Activated CD8-positive, alpha-beta T cell treated with anti-CD3 and anti-CD28 coated beads for 36 hours (primary cell): ENCODE measurements at places on chromosomes 1 and 21. TPM values are rescaled to one million over a fixed set of nuclear protein-coding genes. Genes with fewer than 3 reads are reported as not detected.

- no peaks in the 10 kb centered on the region for H3K27me3 ChIP-seq
- no peak overlapping the region for H3K4me3 ChIP-seq
- peak; percentile 87 for DNase-seq
- peak overlapping the region; percentile 40 for H3K27ac ChIP-seq
These were observed 50.1 kb downstream of the TIAM1 start for GRCh38 chr21:31293986-31294385.

GRCh38 chr1:183942933-183943693, 94.4 kb downstream of the COLGALT2 start:
- no peak overlapping the region for H3K4me3 ChIP-seq
- H3K27me3 ChIP-seq = no peaks in the 10 kb centered on the region
- H3K36me3 ChIP-seq = no peaks in the 10 kb centered on the region

DNA sequence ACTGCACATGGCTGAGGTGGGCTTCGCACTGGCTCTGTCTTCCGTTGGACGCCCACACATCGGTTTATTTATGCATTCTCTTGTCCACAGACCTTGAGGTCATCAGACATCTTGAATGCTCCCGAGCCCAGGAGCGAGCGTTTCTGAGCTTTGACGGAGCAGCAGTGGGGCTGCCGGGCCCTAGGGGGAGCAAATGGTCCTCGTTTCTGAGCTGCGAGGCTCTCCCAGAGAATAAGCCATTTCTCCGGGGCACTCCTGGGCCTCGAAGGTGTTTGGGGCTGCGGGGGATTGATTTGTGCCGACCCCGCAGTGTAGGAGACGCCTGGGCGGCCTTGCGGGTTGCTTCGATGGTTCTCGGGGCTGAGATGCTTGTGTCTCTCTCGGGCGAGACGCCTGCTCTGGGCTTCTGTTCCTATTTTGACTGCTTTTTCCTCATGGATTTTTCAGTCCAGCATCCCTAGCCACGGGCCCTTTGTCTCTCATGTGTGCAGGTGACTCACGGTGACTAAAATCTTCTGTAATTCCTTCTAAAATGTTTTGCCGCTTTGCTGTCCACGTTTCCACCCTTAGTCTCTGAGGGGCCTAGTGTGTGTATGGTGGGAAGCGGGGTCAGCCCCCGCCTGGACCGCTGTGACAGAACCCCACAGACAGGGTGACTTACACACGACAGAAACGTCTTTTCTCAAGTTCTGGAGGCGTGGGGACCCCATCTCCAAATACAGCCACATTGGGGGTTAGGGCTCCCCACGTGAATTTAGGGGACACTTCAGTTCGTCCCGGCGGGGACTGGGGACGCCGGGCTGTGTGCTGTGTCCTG, 62.1 kb downstream of the FAAP20 start:
- H3K27ac ChIP-seq = peak overlapping the region; percentile 80
- DNase-seq = peak; percentile 49
- H3K36me3 ChIP-seq = no peaks in the 10 kb centered on the region
- H3K4me1 ChIP-seq = peaks cover 17% of the 10 kb centered on the region
- H3K27me3 ChIP-seq = no peaks in the 10 kb centered on the region

DNA sequence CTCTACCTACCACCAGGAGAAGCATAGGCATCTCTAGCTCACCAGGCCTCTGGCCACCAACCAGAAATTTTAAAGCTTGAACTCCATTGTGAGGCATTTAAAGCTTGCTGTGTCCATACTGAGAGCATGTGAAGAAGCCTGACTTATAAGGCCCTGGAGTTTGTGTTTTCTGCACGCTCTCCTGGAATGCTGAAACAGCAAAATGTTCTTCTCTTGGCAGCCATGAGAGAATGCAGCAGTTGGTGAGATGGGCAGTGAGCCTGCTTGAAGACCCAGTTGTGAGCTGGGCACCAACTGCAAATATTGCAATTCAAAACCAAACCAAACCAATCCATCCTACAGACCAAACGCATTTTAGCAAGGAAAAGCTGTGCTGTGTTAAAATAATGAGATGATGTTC, 170.0 kb upstream of the IVNS1ABP start:
- no peaks in the 10 kb centered on the region for H3K36me3 ChIP-seq
- no peak overlapping the region for H3K27ac ChIP-seq
- no peak for DNase-seq

DNA sequence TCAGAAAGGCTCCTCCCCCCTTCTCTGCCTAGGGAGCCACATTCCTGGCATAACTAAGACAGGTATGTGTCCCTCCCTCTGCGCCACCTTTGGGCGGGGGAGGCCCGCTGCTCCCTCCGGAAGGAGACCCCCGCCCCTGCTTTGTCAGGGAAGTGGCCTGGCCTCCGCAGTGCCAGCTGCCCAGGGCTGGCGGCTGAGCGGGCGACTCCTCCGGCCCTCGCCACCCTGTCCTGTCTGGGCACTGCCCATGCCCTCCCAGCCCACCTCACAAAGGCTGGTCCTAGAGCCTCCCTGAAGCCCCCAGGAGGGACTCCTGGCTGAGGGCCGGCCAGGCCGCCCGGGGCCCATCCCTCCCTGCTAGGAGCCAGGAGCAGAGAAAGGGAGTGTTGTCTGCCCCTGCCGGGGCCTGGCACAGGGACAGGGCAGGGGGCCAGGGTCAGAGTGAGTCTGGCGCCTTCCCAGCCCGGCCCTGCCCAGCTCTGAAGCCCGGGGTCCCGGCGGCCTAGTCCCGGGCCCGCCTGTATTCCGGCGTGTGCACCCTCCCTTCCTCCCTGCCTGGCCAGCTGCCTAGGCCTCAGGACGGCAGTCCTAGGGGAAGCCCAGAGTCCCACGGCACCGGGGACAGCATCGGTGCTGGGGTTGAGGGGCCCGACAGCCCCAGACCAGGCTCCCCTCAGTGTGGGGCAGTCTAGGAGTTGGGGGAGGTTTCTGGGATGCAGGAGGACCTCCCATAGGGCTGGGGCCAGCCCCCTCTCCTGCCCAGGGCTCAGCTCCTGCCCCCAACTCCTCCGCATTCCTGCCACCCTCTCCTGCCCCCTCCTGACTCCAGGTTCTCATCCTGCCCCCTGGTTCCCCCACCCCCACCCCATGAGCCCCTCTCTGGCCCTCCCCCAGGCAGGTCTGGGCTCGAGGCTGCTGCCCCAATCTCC, 5.1 kb downstream of the AGRN start:
- H3K4me3 ChIP-seq = no peak overlapping the region
- DNase-seq = no peak
- no peak overlapping the region for H3K27ac ChIP-seq
- peaks cover 2% of the 10 kb centered on the region for H3K4me1 ChIP-seq
- H3K27me3 ChIP-seq = no peaks in the 10 kb centered on the region
- H3K36me3 ChIP-seq = no peaks in the 10 kb centered on the region

DNA sequence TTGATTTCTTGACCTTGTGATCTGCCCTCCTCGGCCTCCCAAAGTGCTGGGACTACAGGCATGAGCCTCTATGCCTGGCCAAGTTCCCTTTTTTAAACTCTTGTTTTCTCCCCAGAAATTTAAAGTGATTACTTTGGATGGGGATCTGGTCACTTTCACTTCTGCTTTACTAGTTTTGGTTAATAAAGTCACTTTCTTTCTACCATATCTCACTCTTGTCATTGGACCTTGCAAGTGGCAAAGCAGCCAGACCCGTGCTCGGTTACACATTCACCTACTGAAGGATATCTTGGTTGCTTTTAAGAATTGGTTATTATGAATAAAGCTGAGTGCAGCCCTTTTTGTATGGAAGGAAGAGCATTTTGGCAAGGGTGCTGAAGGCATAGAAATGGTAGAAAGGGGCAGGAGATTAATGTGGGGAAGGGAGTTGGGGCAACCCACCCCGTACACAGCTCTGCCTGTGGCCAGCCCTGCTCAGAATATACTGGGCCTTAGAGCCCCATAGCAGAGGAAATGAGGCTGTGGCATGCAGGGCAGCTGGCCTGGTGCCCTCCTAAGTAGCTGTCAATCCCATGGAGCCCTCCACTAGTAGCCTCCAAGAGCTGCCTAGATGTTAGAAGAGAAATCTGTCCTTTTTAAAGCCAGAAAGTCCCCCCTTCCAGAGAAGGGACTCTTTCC, 40.7 kb downstream of the CD2 start:
- no peak for DNase-seq
- no peak overlapping the region for H3K4me3 ChIP-seq
- peak overlapping the region; percentile 11 for H3K27ac ChIP-seq
- peaks cover 49% of the 10 kb centered on the region for H3K36me3 ChIP-seq
- H3K27me3 ChIP-seq = no peaks in the 10 kb centered on the region

DNA sequence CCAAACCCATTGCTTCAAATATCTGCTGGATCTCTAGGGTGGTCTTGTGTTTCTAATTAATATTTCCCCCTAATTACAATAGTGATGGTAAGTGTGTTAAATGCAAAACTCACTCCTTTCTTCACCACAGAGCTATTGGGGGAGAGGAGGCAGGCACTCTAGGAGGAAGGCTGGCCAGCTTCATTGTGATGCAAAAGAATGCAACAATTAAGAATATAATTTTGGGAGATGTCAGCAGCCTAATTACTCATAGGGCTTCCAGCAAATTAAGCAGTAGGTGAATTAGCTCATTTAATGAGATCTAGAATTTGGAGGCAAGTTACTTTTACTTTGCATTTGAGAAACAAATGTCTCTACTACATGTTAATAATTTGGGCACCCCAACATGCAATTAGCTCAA, 560.4 kb upstream of the DAB1 start:
- no peak overlapping the region for H3K4me3 ChIP-seq
- H3K27ac ChIP-seq = no peak overlapping the region
- DNase-seq = no peak
- H3K36me3 ChIP-seq = no peaks in the 10 kb centered on the region

- H3K4me3 ChIP-seq = no peak overlapping the region
- peaks cover 19% of the 10 kb centered on the region for H3K27me3 ChIP-seq
- DNase-seq = no peak
- no peak overlapping the region for H3K27ac ChIP-seq
- no peaks in the 10 kb centered on the region for H3K4me1 ChIP-seq
- H3K36me3 ChIP-seq = no peaks in the 10 kb centered on the region
These were observed 82.0 kb upstream of the GCLM start for GRCh38 chr1:93991271-93991670.

DNA sequence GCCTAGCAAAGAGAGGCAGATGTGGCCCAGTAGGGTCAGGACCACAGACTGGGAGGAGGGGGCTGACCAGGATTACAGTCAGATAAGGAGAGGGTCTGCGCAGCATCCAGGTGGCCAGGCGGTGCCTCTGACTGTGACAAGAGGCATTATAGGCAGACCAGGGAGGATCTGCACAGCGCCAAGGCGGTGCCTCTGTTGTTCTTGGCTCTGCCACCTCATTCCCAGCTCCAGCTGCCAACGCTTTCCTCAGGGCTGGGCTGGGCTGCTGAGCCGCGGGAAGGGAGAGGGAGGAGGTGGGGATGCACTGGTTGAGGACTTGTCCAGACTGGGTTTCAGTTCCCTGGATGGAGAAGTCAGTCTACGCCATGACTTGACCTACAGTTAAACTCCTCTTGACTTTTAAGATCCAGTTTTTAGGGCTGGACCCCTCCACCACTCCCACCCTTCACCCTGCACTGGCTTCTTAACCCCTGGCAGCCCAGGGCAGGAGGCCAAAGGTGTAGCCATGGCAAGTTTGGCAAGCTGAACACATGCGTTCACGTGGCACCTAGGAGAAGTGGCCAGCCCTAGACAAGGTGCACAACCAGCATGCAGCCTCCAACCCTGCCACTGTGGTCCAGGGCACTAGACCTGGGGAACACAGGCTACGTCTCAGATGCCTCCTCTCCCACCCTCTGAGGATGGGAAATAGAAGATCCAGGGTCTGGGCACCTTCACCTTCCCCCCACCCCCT, 4.5 kb upstream of the CRABP2 start:
- no peaks in the 10 kb centered on the region for H3K36me3 ChIP-seq
- H3K27ac ChIP-seq = no peak overlapping the region
- H3K27me3 ChIP-seq = peaks cover 5% of the 10 kb centered on the region
- no peak overlapping the region for H3K4me3 ChIP-seq
- DNase-seq = no peak

DNA sequence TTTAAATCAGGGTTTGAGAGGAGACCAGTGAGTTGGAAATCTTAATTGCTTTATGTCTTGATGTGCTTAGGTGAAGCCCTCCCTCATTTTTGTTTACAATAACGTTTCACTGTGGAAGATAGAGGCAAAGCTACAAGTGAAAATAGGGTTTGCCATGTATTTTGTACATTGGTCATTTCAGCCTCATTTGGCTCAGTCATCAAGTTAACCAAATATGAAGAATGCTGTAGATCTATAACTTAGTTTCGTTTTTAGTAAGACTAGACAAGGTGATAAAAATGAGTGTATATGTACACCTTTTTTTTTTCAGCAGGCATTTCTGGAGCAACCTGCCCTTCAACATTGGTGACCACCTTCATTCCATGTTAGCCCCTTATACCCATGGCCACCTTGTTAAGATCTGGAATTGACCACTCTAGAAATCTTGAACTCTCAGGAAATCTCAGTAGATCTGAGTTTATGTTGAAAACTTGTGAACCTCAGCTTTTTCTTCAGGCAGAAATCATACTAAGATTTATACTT, 2.9 kb downstream of the NFYC start:
- H3K27ac ChIP-seq = peak overlapping the region; percentile 93
- H3K4me3 ChIP-seq = peak overlapping the region; percentile 87
- H3K27me3 ChIP-seq = no peaks in the 10 kb centered on the region

DNA sequence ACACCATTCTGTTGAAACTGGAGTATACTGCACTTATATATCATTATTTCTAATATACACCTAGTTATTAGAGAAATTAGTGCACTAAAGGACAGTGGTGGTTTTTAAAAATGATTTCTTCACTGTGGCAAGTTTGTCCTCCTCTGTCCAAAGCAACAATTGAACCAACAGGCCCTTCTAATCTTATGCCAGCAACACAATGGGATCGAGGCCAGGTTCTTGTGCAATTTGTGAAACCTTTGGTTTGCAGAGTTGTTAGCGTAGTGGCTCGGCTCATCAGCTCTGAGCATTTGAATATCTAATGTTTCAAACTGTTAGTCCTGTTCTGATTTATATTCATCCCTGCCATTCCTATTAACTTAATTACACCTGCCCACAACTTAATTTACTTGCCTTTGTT, 9.9 kb upstream of the LRRC39 start:
- no peaks in the 10 kb centered on the region for H3K4me1 ChIP-seq
- peaks cover 2% of the 10 kb centered on the region for H3K36me3 ChIP-seq
- no peak overlapping the region for H3K4me3 ChIP-seq
- H3K27me3 ChIP-seq = no peaks in the 10 kb centered on the region
- no peak for DNase-seq
- no peak overlapping the region for H3K27ac ChIP-seq

GRCh38 chr1:236000781-236001180, 64.1 kb downstream of the NID1 start:
- peaks cover 45% of the 10 kb centered on the region for H3K4me1 ChIP-seq
- H3K27ac ChIP-seq = peak overlapping the region; percentile 97
- no peaks in the 10 kb centered on the region for H3K36me3 ChIP-seq
- peaks cover 2% of the 10 kb centered on the region for H3K27me3 ChIP-seq
- H3K4me3 ChIP-seq = no peak overlapping the region
- no peak for DNase-seq

GRCh38 chr21:20215959-20216358, 782.2 kb upstream of the NCAM2 start:
- H3K4me1 ChIP-seq = no peaks in the 10 kb centered on the region
- DNase-seq = no peak
- H3K36me3 ChIP-seq = no peaks in the 10 kb centered on the region
- H3K27ac ChIP-seq = no peak overlapping the region
- H3K4me3 ChIP-seq = no peak overlapping the region
- H3K27me3 ChIP-seq = no peaks in the 10 kb centered on the region

- peaks cover 29% of the 10 kb centered on the region for H3K36me3 ChIP-seq
- H3K27me3 ChIP-seq = no peaks in the 10 kb centered on the region
- H3K4me1 ChIP-seq = peaks cover 3% of the 10 kb centered on the region
- no peak overlapping the region for H3K4me3 ChIP-seq
- H3K27ac ChIP-seq = no peak overlapping the region
- DNase-seq = no peak
These were observed 3.7 kb upstream of the BGLAP start for GRCh38 chr1:156238248-156238647.

Gene CCDC181
- total RNA-seq = not detected

Gene LRRC38
- total RNA-seq = not detected
